Esophagus squamous epithelium (tissue), 5 donors: ENCODE measurements at places on chromosomes 6 and 20.
A peak's percentile ranks its signal among the peaks of the same experiment; 100 is the strongest.

- peaks cover 2% of the 10 kb centered on the region for H3K4me1 ChIP-seq
- DNase-seq = no peak
- no peaks in the 10 kb centered on the region for H3K27me3 ChIP-seq
- H3K27ac ChIP-seq = no peak overlapping the region
- no peak overlapping the region for H3K4me3 ChIP-seq
- H3K36me3 ChIP-seq = no peaks in the 10 kb centered on the region
Observed at GRCh38 chr6:56949265-56949664, 5.6 kb upstream of the BEND6 start.

GRCh38 chr6:115914098-115914497 is 146.6 kb downstream of the FRK start:
- H3K36me3 ChIP-seq = no peaks in the 10 kb centered on the region
- no peak overlapping the region for H3K4me3 ChIP-seq
- DNase-seq = no peak
- no peak overlapping the region for H3K27ac ChIP-seq
- H3K27me3 ChIP-seq = no peaks in the 10 kb centered on the region

- no peaks in the 10 kb centered on the region for H3K36me3 ChIP-seq
- no peak overlapping the region for H3K4me3 ChIP-seq
- no peak for DNase-seq
- H3K27me3 ChIP-seq = no peaks in the 10 kb centered on the region
- H3K27ac ChIP-seq = no peak overlapping the region
Observed at GRCh38 chr6:4970739-4971395, 33.0 kb downstream of the RPP40 start.

DNA sequence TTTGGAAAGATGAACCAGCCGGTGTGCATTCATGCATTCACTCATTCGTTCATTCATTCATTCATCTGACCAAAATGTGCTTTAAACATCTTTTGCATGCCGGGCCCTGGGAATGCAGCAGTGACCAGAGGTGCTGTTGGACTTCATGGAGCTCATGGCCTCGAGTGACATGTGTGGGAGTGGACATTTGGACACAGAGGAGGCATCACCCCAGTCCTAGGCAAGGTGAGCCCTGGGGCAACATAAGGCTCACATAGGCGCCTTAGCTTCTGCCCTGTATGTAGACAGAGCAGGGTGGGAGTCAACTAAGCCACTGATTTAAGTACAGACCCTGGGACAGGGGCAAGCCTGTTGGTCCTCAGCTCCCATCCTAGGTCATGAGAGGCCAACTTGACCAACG is 71.6 kb downstream of the STK35 start:
- H3K27me3 ChIP-seq = no peaks in the 10 kb centered on the region
- H3K27ac ChIP-seq = no peak overlapping the region
- H3K4me3 ChIP-seq = no peak overlapping the region
- no peak for DNase-seq
- no peaks in the 10 kb centered on the region for H3K36me3 ChIP-seq
- H3K4me1 ChIP-seq = no peaks in the 10 kb centered on the region

DNA sequence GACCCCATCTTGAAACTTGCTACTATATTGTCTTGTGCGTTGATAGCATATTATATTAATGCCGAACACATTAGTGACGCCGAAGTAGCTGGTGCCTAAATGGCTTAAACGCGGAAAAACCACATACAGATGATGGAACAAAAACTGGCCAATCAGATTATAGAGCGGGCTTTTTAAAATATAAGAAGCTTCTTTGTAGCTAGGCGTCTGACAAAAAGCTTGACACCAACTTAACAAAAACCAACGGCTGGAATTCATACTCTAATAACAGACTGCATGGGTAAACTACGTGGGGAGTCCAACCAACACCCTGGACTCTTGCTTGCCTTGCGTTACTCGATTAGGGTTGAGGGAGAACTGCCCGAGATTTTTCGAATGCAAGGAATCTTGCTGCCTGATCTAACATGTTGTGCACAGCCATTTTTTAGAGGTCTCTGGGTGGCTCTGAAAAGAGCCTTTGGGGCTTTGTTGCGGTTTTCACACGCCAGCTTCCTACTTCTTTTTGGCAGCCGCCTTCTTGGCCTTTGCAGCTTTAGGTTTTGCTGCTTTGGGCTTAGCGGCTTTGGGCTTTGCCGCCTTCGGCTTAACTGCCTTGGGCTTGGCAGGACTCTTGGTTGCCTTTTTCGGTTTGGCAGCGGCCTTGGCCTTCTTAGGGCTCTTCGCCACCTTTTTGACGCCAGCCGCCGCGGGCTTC is 45.7 kb downstream of the OR2B2 start:
- H3K27me3 ChIP-seq = no peaks in the 10 kb centered on the region
- peak overlapping the region; percentile 85 for H3K27ac ChIP-seq
- DNase-seq = no peak
- H3K4me1 ChIP-seq = peaks cover 41% of the 10 kb centered on the region
- H3K36me3 ChIP-seq = no peaks in the 10 kb centered on the region

DNA sequence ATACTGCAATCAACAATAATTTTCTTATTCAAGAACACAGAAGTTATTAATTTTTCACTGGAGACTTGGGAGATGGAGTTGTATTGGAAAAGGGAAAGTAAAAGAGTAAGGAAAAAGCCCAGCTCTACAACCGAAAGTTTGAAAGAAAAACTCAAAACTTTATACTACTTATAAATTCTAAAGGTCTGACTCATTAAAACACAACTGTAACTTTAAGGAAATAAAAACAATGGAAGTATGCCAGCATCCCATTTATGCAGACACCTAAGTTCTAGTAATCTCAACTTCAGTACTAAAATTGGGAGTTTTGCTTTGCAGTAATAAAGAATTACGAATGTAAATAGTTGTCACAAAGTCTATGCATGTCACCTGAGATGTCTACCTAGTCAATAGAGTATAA is 80.6 kb downstream of the IRAK1BP1 start:
- H3K4me1 ChIP-seq = no peaks in the 10 kb centered on the region
- no peaks in the 10 kb centered on the region for H3K36me3 ChIP-seq
- H3K4me3 ChIP-seq = no peak overlapping the region
- no peak for DNase-seq

DNA sequence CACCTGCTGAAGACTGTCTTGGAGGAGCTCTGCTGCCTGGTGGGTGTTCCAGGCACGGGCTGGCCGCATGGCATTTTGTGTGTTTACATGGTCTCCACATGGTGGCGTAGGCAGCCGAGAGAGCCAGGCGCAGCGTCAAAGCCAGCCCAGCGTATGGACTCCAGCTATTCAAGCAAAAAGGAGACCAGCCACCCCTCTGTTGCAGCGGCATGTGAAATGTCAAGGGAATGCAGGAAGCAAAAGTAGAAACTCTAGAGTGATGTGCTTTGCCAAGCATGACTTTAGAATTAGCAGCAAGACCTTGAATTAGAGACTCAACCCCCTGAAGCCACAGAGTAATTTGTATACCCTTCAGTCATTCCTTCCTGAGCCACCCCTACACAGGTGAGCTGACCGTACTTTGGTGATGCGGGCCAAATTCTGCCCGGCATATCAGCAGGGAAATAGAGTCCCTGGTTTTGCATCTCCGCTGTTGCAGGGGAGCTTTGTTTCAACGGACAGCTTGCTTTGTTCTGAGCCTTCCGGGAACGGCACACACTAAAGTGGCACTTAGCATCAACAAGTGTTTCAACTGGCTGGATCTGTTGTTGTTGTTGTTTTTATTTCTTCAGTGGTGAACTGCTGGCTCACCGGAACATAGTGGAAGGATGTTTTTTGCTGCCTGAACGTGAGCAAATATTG is 48.5 kb downstream of the FNDC1 start:
- DNase-seq = no peak
- H3K4me3 ChIP-seq = no peak overlapping the region
- no peak overlapping the region for H3K27ac ChIP-seq
- H3K4me1 ChIP-seq = no peaks in the 10 kb centered on the region
- H3K36me3 ChIP-seq = no peaks in the 10 kb centered on the region

GRCh38 chr6:129184808-129185366 is 301.9 kb downstream of the LAMA2 start:
- H3K4me3 ChIP-seq = no peak overlapping the region
- no peak overlapping the region for H3K27ac ChIP-seq
- H3K36me3 ChIP-seq = no peaks in the 10 kb centered on the region

DNA sequence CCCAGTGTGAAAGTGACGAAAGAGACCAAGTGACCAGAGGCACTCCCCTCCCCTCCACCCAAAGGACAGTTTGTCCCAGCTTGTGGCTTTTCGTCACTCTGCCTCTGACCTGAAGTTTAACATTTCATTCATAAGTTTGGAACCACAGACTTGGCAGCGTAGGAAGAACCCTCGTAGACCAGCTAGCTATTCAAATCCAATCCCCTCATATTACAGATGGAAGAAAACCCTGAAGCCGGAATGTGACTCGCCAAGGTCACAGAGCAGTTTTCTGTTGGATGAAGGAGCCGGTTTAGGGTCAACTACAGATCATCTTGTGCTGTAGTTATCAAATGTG is 3.9 kb upstream of the SYS1 start:
- no peaks in the 10 kb centered on the region for H3K27me3 ChIP-seq
- H3K27ac ChIP-seq = peak overlapping the region; percentile 95
- H3K4me1 ChIP-seq = peaks cover 52% of the 10 kb centered on the region
- no peak for DNase-seq

DNA sequence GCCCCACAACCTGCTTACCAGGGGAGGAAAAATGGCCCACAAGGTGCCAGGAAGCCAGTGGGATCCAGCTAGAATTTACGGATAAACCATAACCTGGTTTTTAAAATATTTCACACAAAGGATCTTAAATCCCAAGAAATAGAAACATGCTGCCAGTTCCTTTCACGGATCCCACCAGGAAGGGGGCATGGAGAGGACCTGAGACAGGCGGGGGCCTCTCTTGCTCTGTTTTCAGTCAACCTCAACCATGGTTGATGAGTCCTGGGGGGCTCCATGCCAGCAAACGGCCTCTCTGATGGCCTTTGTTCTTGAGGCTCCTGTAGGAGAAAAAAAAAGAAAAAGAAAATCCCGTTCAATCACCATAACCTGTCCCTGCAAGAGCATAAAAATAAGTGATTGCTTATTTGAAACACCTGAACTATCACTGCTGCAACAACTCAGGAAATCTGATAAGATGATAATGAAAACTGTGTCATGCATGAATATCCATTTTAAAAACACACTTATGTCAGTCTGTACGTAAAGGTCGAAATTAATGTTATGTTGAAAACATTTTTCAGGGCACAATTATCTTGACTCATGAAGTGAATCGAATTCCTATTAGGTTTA is 125.8 kb upstream of the CST7 start:
- H3K27me3 ChIP-seq = no peaks in the 10 kb centered on the region
- no peak overlapping the region for H3K4me3 ChIP-seq

DNA sequence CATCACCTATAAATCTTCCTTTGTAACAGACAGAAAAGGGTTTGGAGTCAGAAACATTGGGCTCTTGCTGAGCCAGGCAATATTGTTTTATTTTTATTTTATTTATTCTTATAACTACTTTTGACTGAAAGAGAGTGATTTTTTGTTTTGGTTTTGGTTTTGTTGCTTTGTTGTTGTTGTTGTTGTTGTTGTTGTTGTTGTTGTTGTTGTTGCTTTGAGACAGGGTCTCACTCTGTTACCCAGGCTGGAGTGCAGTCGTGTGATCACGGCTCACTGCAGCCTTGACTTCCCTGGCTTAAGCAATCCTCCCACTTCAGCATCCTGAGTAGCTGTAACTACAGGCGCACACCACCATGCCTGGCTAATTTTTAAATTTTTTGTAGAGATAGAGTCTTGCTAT is 15.0 kb upstream of the SLC13A3 start:
- H3K27ac ChIP-seq = no peak overlapping the region
- no peaks in the 10 kb centered on the region for H3K4me1 ChIP-seq
- no peaks in the 10 kb centered on the region for H3K36me3 ChIP-seq
- no peak overlapping the region for H3K4me3 ChIP-seq
- no peak for DNase-seq

- H3K4me3 ChIP-seq = no peak overlapping the region
- H3K36me3 ChIP-seq = no peaks in the 10 kb centered on the region
- no peak overlapping the region for H3K27ac ChIP-seq
Observed at GRCh38 chr6:77326029-77326428, 137.3 kb downstream of the HTR1B start.

- no peak overlapping the region for H3K27ac ChIP-seq
- H3K4me3 ChIP-seq = no peak overlapping the region
- H3K36me3 ChIP-seq = no peaks in the 10 kb centered on the region
- H3K4me1 ChIP-seq = no peaks in the 10 kb centered on the region
- no peak for DNase-seq
- no peaks in the 10 kb centered on the region for H3K27me3 ChIP-seq
Observed at GRCh38 chr6:101208152-101208551, 185.4 kb upstream of the GRIK2 start.

DNA sequence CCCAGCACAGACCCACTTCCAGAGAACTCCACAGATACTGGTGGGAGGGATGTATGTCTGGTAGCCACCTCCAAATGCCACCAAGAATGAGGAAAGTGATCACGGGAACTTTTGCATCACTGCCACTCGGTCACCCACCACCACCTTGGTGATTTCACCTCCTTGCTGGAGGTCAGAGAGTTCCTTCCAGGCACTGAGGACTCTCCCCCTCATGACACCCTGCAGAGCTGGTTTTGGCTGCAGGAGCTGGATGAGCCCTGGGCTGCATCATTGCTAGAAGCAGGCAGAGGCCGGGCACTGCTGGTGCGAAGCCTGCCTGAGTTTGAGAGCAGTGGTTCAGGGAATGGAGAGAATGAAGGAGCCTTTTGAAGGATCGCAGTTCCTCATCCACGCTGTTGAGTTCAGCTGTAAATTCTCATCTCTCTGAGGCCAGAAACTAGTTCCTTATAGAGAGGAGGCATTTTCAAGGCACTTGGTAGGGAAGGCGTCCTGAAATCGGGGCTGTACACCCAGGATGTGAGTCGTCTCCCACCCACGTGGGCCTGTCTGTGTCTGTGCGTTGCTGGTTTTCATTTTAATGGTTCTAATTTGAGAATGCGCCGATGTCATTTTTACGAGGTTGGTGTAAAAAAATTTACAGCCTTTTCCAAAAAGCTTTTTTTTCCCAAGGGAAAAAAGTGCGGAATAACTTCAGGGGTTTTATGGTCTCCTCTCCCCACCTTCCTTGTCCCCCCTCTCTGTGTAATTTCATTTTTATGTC is 25.0 kb downstream of the FOXP4 start:
- peaks cover 3% of the 10 kb centered on the region for H3K4me1 ChIP-seq
- no peak for DNase-seq
- H3K36me3 ChIP-seq = peaks cover 72% of the 10 kb centered on the region

DNA sequence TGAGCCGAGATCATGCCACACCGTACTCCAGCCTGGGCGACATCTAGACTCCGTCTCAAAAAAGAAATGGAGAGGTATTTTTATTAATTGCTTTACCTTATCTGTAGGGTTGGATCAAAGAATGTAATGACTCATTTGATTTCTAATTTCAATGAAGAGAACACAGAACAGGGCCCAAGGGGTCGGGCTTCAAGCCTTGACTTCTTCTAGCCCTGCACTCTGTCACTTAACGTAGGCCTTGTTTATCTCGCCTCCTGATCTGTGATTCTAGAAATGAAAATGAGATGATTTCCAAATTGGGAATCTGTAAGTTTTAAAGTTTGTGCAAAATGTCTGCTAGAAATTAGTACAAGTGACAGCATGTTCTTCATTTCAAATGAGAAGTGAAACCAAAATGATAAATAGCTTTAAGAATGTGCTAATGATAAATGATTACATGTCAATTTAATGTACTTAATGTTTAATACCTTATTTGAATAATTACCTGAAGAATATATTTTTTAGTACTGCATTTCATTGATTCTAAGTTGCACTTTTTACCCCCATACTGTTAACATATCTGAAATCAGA is 180.5 kb downstream of the SLC16A10 start:
- DNase-seq = no peak
- H3K4me3 ChIP-seq = no peak overlapping the region
- H3K27ac ChIP-seq = no peak overlapping the region
- H3K4me1 ChIP-seq = no peaks in the 10 kb centered on the region
- no peaks in the 10 kb centered on the region for H3K27me3 ChIP-seq
- H3K36me3 ChIP-seq = peaks cover 68% of the 10 kb centered on the region

- H3K36me3 ChIP-seq = no peaks in the 10 kb centered on the region
- H3K4me1 ChIP-seq = peaks cover 5% of the 10 kb centered on the region
- no peaks in the 10 kb centered on the region for H3K27me3 ChIP-seq
- H3K4me3 ChIP-seq = no peak overlapping the region
Observed at GRCh38 chr6:38110481-38110971, 291.0 kb downstream of the ZFAND3 start.
